ENCODE measurements at places on chromosomes 11 and 22.
A peak's percentile ranks its signal among the peaks of the same experiment; 100 is the strongest.

DNA sequence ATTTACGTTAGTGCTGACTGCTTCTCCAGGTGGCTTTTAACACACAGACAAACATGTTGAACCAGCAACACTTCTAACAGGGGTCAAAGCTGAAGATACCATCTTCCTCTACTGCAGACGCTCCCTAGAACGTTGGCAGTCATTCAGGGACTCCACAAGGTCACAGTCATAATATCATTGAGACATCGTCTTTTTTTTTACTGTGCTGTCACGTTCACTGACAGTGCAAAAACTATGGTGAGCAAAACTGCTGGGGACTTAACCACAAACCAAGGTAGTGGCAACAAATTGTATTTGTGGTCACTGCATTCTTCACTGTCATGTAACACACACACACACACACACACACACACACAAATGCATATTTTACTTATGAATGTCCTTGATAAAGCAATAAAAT, 244.9 kb downstream of the CASP12 start:
- no peak for DNase-seq

DNA sequence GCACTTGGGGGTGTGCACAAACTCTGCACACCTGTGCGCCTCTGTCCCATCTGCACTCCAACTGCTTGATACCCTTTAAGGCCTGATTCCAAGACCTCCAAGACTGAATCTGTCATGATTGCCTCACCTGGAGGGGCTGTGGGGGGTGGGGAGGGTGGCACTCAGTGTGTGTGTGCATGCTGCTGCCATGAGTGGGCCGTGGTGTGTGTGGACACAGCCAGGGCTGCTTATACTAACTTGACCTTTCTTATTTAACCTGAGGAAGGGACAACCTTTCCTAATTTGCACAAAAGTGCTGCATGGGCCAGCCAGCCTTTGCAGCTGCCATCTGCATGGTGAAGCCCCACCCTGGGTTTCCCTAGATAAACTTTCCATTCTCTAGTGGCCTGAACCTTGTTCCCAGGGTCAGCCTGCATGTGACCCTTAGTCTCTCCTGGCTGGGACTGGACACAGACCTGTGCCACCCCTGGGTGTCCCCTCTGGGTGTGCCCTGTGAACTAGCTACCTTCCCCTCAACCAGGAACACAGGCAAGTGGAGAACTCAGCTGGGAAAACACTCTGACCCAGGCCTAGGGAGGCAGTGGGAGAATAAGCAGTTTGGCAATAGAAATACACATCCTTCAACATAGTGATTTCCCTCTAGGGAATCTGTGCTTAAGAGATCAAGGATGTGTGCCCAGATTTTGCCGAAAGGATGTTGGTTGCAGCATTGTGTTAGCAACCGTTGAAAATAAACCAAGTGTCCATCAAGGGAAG, 45.4 kb upstream of the DKK3 start:
- no peak for DNase-seq

DNA sequence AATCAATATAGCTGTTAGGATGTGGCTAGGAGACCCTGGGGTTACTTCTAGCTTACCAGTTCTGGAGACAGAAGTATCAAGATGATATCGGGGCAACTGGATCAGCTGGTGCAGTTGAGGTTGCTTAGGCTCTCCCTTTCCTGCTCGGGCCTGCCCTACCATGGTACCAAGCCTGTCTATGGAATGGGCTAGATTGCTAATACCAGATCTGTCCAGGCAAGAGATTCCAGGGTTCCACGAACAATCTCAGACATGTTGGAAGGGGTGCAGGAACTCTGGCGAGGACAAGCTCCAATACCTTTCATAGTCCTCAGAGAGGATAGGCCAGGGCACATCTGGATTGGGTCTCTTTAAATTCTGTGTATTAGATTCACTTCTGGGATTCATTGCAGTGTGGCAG, 53.8 kb downstream of the ADM start:
- no peak for DNase-seq

DNA sequence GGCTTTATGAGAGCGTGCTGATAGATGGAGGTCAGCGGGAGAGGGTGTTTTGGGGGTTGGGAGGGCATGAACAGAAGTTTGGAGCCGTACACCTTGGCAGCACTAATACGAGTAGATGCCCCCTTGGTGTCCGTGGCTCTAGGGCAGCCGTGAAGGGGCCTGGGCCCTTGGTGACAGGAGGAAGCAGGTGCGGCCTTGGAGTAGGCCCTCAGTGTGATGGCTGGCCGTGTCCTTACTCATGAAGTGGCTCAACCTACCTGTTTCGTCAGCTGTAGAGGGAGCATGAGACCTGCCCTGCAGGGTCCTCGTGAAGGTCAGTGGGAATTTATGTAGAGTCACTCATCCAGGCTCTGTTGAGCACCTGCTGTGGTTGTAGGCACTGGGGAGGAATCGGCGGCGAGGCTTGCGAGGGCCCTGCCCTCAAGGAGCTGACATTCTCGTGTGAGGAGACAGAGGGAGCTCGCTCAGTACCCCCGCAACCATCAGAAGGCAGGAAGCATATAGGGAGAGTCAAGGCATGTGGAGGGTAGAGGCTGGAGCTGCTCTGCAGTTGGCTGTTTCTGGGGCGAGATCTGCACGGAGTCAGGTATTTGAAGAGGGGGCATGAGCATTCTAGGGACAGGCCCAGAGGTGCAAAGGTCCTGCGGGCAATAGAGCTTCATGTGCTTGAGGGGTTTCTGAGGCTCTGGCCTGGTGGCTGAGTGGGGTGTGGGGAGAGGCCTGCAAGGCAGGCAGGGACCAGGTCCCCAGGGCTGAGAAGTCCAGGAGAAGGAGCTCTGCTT, 39.6 kb downstream of the TBC1D22A start:
- DNase-seq: no peak

GRCh38 chr11:68282141-68282860, 10.5 kb upstream of the C11orf24 start:
- DNase-seq: peak; percentile 73

GRCh38 chr22:31909977-31910376, 34.4 kb upstream of the YWHAH start:
- DNase-seq: no peak

DNA sequence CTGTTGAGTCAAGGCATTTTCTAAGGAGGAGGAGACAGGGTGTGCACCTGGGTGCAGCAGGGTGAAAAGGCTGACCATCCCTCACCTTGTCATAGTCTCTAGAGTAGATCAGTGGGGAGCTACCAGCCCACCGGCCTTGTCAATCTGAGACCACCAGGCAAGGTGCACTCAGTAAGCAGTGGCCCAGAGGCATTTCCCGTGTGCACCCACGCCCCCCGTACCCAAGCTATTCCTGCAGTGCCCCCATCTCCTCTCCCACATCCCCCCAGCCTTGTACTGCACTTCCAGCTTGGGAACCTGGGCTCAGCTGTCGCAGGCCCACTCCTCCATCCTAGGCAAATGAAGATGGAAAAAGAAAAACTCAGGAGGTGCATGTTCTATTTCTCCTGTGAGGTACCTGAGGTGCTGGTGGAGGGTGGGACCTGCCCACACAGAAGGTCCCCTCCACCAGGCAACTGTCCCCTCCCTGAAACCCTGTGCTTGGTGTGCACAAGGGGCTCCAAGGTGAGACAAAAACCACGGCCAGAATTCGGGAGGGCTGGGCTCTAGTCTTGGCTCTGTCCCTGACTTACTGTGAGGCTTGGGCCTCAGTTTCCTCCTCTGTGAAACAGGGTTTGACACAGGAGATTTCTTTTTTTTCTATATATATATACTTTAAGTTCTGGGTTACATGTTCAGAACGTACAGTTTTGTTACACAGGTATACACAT, 8.4 kb downstream of the P2RY2 start:
- DNase-seq: no peak

DNA sequence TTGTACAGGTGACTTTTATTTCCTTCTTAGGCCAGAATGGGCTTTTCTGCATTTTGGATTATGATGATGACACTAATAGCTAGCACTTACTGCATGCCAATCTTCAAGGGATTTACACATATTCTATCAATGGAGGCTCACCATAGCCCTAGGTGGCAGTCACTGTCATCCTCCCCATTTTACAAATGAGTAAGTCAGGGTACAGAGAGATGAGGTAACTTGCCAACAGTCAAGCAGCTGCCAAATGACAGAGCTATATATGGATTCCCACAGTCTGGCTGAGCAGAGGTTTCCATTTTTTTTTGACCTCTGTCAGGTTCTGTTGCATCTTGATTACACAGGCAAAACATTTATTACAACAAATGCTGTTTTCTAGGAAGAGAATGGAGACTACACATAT, 23.8 kb upstream of the C11orf96 start:
- DNase-seq: no peak

- no peak for DNase-seq
These were observed 17.3 kb upstream of the CD82 start for GRCh38 chr11:44548032-44548695.

GRCh38 chr11:112129656-112130055, 34.2 kb downstream of the IL18 start:
- DNase-seq: no peak

DNA sequence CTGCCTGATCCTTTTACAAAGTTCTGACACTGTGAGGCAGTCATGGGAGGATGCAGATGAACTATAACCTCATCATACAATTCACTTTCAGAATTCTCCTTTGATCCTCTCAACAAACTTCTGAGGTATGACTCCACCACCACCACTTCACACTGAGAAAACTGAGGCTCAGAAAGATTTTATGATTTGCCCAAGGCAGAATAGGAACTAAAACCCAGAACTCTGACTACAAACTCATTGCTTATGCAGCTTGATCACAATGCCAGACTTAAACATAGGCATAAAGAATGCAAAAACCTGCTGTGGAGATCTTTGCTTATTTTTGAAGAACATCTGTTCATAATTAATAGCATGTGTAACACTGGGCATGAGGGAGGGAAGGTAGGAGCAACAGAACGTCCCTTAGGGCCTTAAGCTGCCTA, 20.4 kb downstream of the FAM168A start:
- no peak for DNase-seq

GRCh38 chr22:41976961-41977566, 7.8 kb downstream of the SEPTIN3 start:
- DNase-seq: no peak

DNA sequence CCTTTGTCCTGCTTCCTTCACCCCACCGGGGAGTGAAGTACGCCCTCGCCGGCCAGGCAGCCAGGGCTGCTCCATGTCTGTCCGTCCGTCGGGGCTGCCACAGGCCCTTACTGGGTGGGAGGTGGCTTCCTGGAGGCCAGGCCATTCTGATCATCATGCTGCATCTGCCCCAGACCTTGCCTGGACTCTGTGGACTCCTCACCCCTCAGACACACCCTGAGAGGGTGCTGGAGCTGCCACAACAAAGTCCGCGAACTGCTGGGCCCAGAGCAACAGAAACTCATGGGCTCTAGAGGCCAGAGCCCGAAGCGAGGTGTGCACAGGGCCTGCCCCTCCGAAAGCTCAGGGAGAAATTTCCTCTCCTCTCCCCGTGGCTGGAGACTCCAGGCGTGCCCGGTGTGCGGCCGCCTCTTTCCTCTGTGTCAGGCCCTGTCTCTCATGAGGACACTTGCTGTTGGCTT, 124.2 kb downstream of the KCNQ1OT1 start:
- DNase-seq: no peak

DNA sequence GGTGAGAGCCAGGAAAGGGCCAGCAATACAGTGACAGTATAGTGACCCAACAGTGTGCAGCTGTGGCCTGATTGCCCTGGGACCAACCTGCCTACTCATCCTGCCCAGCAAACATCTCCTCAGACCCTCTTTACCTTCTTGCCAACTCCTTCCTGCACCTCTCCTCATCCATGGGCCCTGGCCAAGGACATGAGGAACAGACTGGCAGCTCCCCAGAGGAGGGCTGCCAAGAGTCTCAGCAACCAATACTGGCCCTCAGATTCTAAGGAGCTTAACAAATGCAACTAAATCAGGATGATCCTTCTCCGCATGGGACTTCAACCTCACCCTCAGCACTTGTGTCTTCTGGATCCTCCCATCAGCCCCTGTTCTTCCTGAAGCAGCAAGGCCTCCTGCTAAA, 77.0 kb downstream of the RPL27A start:
- no peak for DNase-seq

- no peak for DNase-seq
These were observed 2.2 kb downstream of the PLA2G3 start for GRCh38 chr22:31138126-31138525.

- no peak for DNase-seq
These were observed 1.1 kb downstream of the MYBPC3 start for GRCh38 chr11:47351156-47352126.

- DNase-seq: no peak
These were observed 55.9 kb downstream of the KCNC1 start for GRCh38 chr11:17790453-17790852.

GRCh38 chr11:126890561-126890960, 110.0 kb downstream of the KIRREL3 start:
- DNase-seq: no peak

- DNase-seq: no peak
These were observed 401.7 kb downstream of the TENM4 start for GRCh38 chr11:79039122-79039521.

- DNase-seq: no peak
These were observed 19.8 kb upstream of the PSMA1 start for GRCh38 chr11:14539982-14540421.

DNA sequence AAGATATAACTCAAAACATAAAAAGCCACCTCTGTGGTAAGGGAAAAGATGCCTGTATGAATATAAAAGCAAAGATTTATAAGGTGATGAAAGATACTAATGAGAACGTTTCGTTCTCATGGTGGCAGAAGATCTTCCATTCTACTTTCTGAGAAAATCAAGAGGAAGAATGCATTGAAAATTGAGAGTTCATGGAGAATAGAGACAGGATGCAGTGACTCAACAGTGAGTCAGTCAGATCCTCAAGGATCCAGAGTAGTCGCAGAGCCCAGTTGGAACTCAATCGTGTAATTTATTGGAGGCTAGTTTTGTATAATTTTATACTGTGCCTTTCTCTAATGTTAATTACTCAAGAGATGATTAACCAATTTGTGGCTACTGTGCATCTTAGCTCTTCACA, 73.3 kb downstream of the ENTHD1 start:
- DNase-seq: no peak

DNA sequence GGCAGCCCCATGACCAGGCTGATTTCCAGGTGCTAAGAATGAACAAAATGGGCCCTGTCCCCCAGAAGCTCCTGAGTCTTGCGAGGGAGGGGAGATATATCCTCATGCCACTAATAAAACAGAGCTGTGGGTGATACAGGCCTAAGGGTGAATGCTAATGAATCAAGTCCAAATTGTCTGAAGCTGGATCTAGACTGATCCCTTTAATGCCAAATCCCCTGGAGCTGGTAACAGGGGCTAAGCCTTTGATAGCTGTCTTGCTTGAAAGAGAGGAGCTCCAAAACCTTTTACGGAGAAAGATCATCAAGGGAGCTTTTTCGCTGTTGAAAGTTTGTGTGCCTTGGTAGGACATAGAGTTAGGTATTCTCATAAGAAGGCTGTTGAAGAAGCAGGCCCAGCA, 79.7 kb downstream of the PPFIBP2 start:
- no peak for DNase-seq
